Stimulated activated effector memory CD8-positive, alpha-beta T cell treated with anti-CD3 and anti-CD28 coated beads, Interleukin-12 subunit alpha, Interleukin-12 subunit beta, amount 100 ng/mL, for 72 hours (primary cell): ENCODE measurements at places on chromosomes 16 and 17.

- DNase-seq, result no peak
Observed at GRCh38 chr17:40539711-40540411, 25.4 kb downstream of the CCR7 start.

- DNase-seq, result no peak
Observed at GRCh38 chr16:50169555-50170096, 16.5 kb downstream of the TENT4B start.

GRCh38 chr17:68199837-68200688 lies 47.8 kb upstream of the AMZ2 start:
- DNase-seq, result peak; percentile 67

DNA sequence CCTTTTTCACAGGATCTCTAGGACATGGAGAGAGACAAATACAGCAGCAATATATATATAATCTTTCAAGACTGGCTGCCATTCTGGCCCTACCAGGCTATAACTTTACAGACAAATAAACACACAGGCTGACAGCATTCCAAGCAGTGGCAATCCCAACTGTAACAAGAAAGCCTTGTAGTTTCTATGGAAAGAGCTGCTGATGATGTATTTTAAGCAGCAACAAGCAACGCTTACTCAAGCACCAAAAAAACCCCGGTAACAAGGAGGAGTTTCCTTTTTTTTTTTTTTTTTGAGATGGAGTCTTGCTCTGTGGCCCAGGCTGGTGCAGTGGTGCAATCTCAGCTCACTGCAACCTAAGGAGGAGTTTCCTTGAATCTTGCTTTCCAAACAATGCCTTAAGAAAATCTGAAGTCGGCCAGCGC lies 23.2 kb downstream of the LSM12 start:
- no peak for DNase-seq

- DNase-seq, result no peak
Observed at GRCh38 chr16:56388209-56388608, 37.1 kb downstream of the AMFR start.

DNA sequence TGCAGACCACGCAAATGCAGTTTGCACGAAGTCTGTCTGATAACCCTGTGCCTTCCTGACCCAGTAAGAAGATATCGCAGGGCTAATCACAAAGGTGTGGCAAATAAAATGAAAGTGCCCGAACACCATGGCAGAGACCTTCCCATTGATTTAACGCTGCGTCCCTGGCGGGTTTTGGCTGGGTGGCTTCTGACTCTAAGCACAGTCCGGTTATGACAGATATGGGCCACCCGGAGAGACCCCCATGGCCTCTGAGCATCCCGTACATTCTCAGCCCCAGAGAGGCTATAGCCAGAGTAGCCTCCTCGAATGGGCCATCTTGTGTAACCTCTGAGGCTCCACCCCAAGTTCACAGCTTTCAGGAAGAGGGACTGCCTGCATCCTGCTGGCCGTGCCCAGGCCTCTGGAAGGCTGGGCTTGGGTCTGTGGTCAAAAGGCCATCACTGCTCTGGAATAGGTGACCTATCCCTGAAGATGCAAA lies 5.5 kb downstream of the FOXC2 start:
- DNase-seq, result no peak

- DNase-seq, result no peak
Observed at GRCh38 chr16:49000594-49000993, 281.0 kb downstream of the CBLN1 start.

DNA sequence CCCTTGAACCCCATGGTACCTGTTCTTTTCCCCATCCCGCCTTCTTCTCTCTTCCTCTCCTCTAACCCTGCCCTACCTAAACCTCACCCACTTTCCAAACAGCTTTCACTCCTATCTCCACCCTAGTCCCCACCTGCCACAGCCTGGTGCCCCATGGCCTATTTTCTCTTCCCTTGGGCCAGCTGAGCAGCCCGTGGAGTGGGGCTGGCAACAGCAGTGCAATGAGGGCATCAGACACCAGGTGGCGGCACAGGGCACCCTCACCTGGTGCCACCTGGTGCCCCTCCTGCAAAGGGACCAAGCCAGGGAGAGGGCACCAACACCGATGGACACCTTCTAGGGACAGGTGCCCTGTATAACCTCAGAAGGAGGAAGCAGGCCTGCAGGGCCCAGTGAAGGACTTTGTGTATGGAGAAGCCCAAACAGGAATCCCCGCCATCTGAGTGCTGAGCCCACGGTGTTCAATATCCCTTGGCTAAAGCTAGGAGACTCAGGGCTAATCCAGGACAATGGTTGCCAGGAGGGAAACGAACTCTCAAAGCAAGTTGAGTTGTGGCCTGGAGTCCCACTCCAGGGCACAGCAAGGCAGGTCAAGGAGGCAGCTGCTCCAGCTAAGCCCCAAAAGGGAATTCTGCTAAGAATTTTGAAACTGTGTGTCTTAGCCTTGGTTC lies 4.0 kb upstream of the ABCC3 start:
- DNase-seq, result peak; percentile 47

DNA sequence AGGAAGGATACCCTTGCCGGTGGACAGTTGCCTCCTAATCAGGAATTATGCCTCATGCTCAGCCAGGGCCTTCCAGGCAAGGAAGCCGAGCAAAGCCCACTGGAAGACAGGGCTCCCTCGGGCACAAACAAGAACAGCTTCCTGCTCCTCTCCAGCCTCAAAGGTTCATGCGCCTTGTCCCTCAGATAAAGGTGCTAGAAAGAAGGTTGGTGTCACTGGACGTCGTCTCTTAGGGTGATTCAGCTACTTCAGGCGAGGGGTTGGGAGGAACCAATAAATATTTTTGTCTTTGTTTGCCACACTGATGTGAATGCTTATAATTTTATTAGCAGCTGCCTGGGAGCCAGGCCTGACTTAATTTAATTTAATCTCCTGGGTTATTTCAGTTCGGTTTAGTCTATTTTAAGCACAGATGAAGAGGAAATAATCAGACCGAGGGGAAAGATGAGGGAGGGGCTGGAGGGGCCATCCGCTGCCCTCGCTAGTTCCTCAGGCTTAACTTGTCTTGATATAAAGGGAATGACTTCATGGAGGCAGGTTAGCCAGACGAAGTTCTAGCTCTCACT lies 171.8 kb upstream of the CACNG5 start:
- DNase-seq, result no peak

DNA sequence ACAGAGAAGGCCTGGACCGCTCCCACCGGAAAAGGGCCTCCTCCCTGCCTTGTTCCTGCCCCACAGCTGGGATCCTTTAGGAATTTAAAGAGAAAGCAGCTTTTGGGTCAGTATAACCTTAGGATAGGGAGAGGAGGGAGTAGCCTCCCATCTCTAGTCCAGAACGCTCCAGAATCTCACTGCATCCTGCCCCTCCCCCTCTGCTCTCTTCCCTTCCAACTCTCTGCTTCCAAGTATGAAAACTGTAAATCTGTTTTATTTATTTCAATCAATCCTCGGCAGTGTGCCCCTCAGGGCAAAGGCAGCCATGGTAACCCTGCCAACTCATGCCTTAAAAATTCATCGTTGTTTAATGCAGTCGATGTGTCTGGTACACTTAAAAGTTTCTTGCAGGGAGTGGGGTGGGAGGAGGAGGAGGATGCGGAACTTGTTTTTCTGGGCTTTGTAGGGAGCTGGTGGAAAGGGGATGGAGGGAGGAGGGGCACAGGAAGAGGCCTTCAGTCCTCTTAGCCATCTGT lies 21.2 kb upstream of the MTSS2 start:
- no peak for DNase-seq

- no peak for DNase-seq
Observed at GRCh38 chr17:17021194-17021863, 20.9 kb upstream of the MPRIP start.

DNA sequence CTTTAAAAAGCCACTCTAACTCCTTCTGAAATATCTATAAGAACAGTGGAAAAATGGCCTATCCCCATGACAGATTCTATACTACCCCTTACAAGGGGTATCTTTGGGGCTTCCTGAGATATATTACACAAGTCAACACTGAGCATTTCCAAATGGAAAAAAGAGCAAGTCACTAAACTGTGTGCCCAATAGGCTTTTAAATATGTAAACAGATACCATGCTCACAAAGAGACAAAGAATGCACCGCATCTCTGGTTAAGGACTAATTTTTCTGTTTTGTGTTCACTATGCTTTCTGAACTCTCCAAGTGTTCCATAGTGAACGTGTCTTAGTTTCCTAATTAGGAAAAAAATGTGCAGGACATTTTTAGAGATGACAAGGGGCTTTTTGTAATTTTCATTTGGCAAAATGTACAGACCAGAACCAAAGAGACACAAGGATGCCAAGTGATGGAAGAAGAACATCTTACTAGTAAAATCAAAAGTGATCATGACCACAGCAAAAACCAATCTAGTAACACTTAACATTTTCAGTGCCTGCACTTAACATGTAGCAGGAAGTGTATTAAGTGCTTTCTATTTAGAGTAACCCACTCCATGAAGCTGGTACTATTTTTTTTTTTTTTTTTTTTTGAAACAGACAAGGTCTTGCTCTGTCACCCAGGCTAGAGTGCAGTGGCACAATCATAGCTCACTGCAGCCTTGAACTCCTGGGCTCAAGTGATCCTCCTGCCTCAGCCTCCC lies 21.5 kb downstream of the MYH11 start:
- no peak for DNase-seq

DNA sequence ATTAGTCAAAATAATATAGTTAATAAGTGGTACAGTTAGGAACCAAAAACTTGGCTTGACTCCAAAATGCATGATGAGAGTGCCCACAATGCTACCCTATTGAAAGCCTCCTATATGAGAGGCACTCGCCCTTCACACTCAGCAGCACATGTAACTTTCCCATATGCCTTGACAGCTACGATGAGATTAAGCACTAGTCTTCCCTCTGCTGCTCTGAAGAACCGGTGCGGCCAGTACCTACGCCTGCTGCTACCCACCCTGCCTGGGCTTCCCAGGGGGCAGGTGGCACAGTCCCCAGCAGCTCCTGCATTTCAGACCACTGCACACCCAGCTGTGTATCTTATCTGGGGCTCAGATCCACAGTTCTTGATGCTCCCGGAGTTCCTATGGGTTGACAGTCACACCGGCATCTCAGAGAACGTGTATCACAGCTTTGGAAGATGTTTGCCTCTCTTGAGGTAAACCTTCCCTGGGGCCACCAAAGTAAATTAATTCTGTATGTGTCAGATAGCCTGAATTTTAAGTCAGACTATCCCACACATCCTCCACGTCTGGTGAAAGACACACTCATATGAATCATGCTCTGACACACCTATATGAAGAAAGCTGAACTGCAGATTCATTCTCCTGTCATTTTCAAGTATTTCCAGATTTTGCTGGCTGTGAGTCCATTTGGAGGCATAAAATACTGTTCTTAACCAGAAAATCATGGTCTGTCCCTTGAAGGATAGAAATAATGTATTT lies 77.8 kb downstream of the MYH10 start:
- DNase-seq, result no peak

GRCh38 chr17:38572669-38573365 lies 32.9 kb downstream of the SRCIN1 start:
- no peak for DNase-seq

DNA sequence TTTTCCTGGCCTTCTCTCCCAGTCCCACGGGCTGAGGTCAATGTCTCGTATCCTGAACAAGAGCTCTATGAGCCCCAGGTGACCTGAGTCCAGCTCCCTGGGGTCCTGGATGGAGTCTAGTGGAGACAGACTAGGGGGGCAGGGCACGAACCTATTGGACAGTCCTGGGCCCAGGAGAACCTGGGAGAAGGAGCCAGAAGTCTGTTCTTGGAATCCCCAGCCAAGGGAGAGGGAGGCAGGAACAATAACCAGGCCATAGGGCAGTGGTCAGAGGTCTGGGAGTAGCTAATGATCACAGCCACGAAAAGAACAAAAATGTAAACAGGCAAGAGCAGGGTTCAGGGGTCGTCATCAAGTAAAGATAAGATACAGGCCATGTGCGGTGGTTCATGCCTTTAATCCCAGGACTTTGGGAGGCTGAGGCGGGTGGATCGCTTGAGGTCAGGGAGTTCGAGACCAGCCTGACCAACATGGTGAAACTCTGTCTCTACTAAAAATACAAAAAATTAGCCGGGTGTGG lies 60.8 kb downstream of the COPRS start:
- no peak for DNase-seq

GRCh38 chr17:28883967-28884702 lies 13.4 kb downstream of the FLOT2 start:
- DNase-seq, result no peak

DNA sequence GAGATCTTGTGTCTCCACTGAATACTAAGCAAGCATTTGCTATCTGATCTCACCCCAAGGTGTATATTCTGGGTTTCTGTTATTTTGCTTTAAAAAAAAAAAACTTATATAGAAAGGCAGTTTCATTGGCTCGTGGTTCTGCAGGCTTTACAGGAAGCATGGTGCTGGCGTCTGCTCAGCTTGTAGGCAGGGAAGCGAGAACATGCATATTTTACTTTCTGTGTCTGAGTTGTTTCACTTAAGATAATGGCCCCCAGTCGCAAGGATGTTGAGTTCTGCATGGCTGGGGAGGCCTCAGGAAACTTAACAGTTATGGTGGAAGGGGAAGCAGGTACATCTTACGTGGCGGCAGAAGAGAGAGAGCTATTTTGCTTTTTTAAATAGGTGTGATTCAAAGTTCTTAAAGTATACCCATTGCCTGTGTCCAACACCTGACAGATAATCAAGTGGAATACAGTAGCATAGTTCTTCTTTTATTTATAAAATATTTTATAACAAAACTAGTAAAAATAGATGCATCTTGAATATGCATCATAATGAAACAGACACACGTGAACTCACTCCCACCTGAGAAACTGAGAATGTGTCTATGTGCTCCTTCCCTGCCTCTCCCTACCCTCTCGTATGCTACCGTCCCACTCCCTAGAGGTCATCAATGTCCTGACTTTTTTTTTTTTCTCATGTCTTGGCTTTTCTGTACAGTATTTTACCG lies 15.4 kb upstream of the ARHGAP17 start:
- DNase-seq, result no peak

DNA sequence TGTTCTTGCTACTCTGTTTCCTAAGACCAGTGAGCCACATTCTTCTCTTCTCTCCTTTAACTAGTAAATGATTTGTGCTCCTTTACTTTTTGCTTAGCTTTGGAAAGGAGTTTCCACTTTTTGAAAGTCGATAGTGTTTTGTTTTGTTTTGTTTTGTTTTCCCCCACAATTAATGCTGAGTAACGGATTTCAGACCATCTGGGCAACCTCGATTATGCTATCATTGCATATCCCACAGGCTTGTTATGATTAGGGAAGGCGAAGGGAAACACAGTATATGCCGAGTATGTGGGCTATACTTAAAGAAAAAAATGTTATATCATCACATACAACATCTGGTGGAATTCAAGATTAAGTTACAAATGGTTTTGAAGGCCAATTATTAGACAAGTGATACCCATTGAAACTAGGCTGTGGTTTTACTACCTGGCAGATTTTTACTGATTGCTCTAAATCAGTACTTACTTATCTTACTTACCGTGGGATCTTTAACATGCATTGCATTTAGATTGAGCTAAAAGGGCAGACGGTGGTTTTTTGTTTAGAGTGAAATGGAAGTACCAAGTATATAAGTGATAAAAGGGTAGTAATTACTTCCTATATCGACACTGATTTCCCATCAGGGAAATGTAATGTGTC lies 361.3 kb upstream of the SOX9 start:
- no peak for DNase-seq

GRCh38 chr17:51050291-51051033 lies 70.2 kb downstream of the SPAG9 start:
- DNase-seq, result no peak

GRCh38 chr17:7218758-7219157 lies 878 bp downstream of the DLG4 start:
- DNase-seq, result no peak

- no peak for DNase-seq
Observed at GRCh38 chr16:75075688-75076268, 40.8 kb downstream of the LDHD start.
